Heart right ventricle (tissue), 16 donors: ENCODE measurements at places on chromosomes 12 and 14.

- DNase-seq = no peak
Observed at GRCh38 chr14:60003991-60004390, 84.0 kb downstream of the LRRC9 start.

DNA sequence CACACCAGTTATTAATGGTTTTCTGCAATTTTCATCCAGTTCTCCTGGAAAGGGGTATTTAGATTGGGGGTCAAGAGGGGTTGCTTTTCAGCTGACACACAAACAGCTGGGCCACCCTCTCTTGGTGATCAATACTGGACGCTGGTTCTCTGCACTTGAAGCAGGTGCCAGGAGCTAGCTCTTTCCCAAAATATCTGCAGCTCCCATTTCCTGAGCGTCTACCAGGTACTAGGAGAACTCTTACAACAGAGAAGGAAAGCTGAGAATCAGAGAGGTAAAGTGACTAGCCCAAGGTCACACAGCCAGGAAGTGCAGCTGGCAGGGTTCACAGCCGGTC is 1.2 kb downstream of the TESC start:
- no peak for DNase-seq

GRCh38 chr12:46499901-46500300 is 127.3 kb upstream of the SLC38A2 start:
- DNase-seq = no peak

DNA sequence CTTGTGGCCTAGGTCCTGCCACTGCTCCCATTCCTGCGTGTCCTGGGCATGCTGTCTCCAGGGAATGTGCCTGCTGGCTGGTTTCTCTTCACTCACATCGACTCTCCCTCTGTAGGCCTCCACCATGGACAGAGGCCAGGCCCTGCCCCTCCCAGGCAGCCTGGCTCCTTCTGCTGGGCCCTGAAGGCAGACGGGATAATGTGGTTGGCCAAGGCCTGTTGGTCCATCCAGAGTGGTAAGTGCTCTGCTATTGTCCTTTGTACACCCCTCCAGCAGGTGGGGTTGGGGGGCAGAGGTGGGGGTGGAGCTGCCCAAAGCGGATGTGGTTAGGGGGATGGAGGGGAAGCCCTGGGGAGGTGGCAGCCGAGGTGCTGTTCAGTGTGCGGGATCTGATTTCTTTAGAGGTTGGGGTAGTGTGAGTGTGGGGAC is 9.5 kb upstream of the NR4A1 start:
- DNase-seq = peak; percentile 67

DNA sequence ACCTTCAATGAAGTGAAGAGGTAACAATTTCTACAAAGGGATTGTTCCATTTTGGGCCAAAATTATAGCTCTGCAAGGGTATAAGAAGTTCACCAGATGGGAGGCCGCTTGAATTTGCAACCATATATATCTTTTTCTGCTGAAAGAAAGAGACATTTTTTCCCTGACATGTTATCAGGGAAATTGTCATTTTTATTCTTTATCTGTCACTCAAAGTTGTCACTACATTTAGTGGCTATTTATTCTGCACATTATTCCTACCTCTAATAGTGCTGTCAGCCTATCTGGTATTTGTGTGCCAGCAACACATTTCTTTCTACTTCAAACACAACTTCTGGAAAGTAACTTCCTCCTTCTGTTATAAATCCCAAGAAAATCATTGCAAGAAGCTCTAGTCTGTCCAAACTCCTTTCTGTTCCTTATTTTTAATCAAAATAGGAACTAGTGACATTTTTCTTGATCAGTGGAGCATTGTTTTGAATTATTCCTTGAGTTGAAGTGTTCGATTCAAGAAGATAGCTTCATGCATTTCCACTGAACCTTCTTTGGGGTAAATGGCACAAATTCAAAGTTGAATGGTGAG is 137.9 kb upstream of the ATP2B1 start:
- DNase-seq = no peak

- DNase-seq = peak; percentile 73
Observed at GRCh38 chr12:51814311-51815088, 34.0 kb downstream of the FIGNL2 start.

GRCh38 chr12:114673169-114673833 is 10.7 kb downstream of the TBX3 start:
- DNase-seq = no peak

- DNase-seq = no peak
Observed at GRCh38 chr14:57846596-57846995, 19.3 kb downstream of the SLC35F4 start.

GRCh38 chr12:96906498-96906848 is 584 bp upstream of the NEDD1 start:
- no peak for DNase-seq

- DNase-seq = no peak
Observed at GRCh38 chr14:77224212-77224611, 42.6 kb downstream of the TMEM63C start.

DNA sequence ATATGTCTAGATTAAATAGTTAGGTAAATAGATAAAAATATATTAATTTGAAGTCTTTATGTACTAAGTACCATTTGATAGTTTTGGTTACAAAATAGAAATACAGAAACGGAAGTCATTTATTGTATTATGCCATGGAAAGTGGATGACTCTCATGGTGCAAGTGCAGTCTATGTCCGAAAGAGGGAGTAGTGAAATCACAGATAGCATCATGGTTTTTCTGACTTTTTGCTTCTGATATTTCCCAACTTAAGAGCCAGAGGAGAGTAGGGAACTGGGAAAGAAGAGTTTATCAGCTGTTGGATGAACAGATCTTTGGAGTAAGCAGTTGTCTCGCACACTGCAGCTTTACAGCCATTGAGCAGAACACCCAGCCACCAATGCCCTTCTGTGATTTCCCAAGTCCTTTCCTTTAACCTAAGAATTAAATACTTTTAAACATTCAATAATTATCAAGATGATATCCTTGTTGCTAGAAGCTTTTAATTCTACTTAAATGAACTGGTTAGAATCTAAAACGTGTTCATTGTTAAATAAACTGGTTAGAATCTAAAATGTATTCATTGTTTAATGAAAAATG is 18.4 kb upstream of the SRGAP1 start:
- DNase-seq = no peak

- no peak for DNase-seq
Observed at GRCh38 chr12:130825771-130826150, 13.3 kb downstream of the STX2 start.

- no peak for DNase-seq
Observed at GRCh38 chr12:117333331-117333881, 28.0 kb downstream of the NOS1 start.

GRCh38 chr12:16389594-16389993 is 42.1 kb downstream of the MGST1 start:
- no peak for DNase-seq

GRCh38 chr14:49550286-49551184 is 35.6 kb downstream of the RPS29 start:
- DNase-seq = no peak

DNA sequence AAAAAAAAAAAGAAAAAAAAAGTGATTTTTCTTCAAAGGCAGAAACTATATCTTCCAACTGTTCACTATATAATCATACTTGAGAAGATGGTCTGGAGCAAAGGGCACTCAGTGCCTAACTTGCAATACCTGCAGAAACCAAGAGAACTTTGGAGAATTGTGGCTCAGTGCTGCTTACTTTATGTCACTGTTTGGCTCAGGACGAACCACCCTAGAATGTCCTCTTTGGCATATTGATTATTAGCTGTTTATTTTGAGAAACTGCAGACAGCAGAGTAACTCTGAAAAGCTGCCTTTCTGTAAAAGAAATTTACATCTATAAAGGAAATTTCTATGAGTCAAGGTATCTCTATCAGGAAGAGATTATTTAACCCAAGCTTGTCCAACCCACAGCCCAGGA is 100.2 kb downstream of the BBS10 start:
- DNase-seq = no peak

DNA sequence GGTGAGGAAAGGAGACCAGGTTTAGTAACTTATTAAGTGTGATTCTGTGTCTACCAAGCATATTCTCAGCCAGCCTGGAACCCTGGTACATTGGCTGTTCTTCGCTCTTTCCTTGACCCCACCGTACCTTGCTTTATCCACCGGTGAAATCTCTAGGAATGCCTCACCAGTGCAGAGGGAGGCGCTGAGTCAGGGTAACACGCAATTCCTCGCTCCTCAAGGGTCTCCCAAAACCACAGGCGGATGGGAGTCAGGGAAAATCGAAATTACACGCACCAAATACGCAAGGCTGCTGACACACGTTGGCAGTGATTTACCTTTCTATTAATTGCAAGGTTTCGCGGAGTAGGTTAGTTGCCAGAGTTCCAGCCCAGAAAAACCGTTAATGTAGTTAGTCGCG is 845 bp downstream of the L3HYPDH start:
- no peak for DNase-seq

- DNase-seq = no peak
Observed at GRCh38 chr14:105937253-105938054, 411.1 kb downstream of the TMEM121 start.

DNA sequence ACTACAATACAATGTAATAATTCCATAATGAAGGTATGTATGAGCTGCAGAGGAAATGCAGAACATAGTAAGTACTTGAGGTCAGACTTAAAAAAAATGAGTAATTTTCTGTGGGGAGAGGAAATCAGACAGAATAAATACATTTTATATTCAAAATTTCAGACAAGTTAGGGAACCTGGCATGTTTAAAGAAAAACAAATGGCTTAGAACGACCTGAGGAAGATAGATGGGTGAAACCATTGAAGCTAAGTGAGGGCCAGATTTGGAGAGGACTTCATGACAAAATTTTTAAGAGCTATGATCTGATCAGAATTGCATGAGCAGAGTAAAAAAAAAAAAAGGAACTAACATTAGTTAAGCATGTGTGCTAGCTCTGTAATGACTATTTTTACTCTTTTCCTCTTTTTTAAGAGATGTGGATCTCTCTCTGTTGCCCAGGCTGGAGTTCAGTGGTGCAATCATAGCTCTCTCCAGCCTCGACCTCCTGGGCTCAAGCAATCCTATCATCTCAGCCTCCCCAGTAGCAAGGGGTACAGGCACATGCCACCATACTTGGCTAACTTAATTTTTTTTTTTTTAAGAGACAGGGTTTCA is 157.6 kb upstream of the PDE3A start:
- no peak for DNase-seq

DNA sequence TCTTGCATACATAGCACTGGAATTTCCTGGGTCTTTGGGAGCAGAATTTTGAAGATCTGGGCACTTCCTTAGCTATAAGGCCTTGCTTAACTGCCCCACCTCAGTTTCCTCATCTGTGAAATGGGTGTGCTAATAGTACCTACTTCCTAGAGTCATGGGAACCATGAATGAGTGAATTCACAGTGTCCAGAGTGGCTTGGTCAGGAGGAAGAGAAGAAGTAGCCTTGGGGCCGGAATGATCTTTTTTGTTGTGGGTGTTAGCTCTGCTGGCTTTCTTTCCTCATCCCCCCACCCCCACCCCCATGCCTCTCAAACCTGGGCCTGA is 2.4 kb downstream of the SH2B3 start:
- no peak for DNase-seq

DNA sequence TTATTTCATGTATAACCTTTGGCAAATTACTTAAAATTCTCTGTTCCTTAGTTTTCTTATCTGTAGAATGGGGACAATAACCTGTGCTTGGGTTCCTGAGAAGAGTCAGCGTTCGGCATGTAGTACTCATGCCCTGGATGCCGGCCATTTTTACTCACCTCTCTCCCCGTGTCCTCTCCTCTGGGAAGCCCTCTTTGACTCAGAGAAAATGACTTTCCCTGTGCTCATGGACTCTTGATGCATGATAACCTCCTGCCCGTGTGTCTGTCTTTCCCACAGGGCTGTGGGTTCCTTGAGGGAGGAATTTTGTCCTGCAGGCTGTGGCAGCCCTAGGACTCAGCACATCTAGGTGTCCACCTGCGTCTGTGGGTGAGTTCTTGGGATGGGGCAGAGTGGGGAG is 5.8 kb upstream of the C1RL start:
- no peak for DNase-seq

- no peak for DNase-seq
Observed at GRCh38 chr12:73951956-73952703, 585.5 kb upstream of the ATXN7L3B start.

GRCh38 chr12:31727192-31727591 is 1.6 kb downstream of the AMN1 start:
- no peak for DNase-seq

GRCh38 chr14:74616507-74616906 is 4.5 kb upstream of the LTBP2 start:
- no peak for DNase-seq

DNA sequence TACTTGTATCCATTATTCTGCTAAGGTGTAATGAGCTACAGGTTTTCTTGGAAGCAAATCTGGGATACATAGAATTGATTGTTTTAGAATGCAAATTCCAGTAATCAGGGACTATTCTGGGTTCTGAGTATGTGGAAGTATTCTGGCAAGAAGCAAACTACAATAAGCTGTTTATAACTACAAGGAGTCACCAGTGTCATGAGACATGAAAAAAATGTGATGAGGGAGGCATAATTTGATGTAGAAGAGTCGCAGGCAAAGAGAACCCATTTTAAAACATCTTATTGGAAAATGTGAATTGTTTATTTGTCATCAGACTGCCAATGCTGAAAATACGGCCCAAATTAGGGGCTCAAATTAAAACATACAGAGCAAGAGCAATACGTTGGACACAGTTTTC is 321.8 kb upstream of the E2F7 start:
- DNase-seq = no peak

- DNase-seq = no peak
Observed at GRCh38 chr14:33515899-33516298, 435.0 kb downstream of the EGLN3 start.

GRCh38 chr14:33657476-33657875 is 293.4 kb downstream of the EGLN3 start:
- no peak for DNase-seq

DNA sequence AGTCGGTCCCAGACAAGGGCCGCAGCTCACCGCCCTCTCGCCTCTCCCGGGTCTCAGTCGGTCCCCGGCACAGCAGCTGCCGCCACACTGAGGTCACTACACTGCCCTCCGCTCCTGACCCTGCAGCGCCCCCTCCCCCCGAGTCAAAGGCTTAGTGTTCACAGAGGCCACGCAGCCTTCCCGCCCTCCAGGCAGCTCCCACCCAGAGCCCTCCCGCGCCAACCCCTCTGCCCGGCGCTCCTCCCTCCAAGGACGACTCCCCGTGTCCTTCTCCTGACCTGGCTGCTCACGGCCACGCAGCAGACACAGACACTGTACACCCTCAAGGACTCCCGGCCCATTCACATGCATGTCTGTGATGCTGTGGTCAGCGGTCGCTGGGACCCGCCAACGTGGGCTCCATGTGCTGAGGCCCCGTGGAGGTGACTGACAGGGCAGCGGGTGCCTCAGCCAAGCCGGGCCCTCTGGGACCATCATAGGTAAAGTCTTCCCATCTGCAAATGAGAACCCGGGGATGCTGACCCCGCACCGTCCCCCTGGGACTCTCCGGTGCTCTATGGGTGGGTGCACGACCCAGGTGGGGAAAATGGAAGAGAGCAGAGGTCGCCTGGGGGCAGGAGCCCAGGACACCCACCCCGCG is 16.3 kb upstream of the GALNT9 start:
- DNase-seq = peak; percentile 6

DNA sequence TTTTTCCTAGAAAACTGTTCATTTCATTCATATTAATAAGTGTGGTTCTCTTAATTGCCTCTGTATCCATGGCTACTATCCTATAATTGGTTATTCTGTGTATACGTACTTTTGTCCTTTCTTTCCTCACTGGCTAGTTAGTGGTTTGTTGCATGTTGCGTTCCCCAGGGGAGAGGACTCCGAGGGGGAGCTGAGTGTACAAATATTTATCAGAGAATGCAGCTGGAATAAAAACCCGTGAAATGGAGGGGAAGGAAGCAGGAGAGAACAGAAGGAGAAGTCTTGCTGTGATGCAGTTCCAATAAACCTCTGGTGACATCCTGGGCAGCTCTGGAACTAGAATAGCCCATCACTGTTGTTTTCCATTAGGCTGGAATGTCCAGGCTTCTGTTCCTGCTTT is 117.1 kb upstream of the RGS6 start:
- no peak for DNase-seq
